ENCODE measurements at places on chromosomes 11 and 22.

- DNase-seq, result no peak
These were observed 197.7 kb downstream of the CASP12 start for GRCh38 chr11:104700609-104701008.

GRCh38 chr22:38733724-38734381 lies 21.9 kb downstream of the SUN2 start:
- DNase-seq, result no peak

DNA sequence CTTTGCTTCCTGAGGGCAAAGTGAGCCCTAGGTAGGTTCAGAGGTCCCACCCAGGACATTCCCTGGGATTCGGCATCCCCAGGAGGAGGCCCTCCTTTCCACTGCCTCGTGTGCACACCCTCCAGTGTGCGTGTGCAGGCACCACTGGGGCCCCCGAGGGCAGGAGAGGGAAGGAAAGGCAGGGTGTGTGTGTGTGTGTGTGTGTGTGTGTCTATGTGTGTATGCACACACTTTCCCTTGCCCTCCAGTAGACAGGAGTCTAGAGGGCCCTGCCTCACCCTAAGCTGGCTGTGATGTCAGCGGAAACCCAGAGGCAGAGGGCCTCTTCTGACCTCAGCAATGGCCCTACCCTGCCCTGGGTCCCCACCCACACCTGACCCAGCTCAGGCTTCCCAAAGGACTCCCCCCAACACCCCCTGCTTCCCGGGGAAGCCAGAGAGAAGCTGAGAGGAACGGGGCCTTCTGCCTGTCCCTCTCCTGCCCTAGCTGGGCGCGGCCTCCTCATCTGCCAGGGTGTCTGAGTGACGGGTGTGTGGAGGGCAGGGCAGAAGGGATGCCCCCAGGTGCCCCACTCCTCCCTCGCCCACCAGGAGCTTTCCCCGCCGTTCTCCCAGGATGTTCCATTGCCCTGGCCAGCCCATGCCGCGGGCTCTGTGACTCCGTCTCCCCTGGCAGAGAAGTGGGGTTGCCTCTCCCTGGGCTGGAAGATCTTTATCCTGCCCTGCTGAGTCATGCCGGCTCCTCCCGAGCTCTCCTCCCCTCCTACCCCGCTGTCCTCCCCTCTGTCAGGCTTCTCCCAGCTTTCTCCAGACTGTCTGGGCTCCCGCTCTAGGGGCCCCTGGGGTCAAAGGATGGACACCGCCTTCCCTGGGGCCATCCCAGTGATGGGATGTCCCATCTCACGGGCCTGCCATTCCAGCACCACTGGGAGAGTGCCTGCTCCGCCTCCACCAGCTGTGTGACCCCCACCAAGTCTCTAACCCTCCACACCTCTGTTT lies 6.0 kb upstream of the CLCF1 start:
- peak; percentile 86 for DNase-seq

DNA sequence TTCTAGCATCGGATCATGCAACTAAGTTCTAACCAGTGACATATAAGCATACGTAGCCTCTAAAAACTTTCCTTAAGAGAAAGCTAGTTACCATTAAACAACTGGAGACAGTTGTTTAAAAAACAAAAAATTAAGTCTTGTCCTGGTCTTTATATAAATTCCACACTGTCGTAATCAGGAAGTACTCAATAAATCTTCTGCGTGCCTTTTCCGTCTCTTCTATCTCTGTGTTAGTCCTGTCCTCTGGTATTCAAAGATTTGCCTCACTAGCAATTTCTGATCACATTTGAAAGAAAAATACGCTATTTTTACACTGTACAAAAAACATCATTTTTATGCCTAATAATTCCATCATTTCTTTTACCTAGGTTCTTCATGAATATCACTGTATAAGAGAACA lies 10.0 kb upstream of the SLC25A17 start:
- DNase-seq, result no peak

DNA sequence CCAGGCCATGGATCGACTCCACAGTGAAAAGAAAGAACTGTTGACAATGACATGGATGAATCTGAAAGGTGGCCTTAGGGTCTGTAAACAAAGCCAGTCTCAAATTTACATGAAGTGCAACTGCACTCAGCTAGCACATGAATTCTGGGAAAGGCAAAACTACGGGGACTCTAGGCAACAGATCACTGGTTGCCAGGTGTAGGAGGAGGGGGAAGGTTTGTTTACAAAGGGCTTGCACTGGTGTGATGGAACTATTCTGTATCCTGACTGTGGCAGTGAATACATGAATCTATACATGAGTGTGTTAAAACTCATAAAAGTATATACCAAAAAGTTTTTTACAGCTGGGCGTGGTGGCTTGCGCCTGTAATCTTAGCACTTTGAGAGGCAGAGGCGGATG lies 27.3 kb downstream of the ALX4 start:
- no peak for DNase-seq

- DNase-seq, result peak; percentile 21
These were observed 33.7 kb upstream of the SLC17A6 start for GRCh38 chr11:22304337-22304961.

DNA sequence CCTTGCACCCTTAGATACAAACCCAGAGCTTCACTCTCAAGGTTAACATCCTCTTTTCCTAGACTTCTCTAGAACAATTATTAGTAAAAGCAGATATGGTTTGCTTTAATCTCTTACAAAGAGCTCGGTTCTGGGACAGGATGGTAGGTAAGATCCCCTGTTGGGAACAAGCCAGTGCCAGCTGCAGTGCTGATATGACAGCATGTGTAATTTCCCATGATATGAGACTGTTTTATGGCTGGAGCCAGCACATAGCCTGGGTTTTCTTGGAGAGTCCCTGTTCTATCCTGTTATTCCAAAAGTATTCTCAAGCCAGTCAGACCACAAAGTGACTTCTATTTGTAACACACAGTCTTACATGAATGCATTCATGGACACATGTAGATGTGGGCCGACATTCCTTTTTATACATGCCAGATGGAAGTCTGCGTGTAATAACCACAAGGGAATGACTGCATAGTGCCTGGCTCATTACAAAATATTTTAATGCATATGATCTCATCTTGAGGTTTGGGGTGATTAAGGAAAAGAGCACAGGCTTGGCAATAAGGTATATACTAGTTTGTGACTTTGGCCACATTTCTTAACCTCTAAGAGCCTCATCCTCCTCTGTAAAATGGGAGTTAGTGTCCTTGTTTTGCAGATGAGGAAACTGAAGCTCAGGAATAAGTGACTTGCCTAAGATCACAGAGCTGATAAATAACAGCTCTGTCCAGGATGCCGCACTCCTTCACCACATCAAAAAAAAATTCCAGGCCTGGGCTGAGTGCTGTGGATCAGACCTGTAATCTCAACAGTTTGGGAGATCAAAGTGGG lies 21.8 kb downstream of the CLMP start:
- DNase-seq, result peak; percentile 99

DNA sequence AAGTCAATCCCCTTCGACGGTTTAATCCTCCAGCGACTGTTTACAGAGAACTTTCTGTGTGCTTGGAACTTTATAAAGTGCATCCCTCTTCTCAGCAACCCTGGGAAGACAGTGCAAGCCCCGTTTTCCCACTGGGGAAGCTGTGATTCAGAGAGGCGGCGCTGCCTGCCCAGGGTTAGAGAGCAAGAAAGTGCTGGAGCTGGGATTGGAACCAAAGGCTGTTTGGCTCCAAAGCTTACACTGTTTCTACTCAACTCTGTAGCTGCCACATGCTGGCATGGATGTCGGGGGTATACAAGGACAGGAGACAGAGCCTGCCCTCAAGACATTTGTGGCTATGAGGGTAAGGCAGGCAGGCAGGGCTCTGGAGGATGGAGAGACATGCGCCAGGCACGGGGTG lies 13.0 kb downstream of the FBLN1 start:
- DNase-seq, result no peak

DNA sequence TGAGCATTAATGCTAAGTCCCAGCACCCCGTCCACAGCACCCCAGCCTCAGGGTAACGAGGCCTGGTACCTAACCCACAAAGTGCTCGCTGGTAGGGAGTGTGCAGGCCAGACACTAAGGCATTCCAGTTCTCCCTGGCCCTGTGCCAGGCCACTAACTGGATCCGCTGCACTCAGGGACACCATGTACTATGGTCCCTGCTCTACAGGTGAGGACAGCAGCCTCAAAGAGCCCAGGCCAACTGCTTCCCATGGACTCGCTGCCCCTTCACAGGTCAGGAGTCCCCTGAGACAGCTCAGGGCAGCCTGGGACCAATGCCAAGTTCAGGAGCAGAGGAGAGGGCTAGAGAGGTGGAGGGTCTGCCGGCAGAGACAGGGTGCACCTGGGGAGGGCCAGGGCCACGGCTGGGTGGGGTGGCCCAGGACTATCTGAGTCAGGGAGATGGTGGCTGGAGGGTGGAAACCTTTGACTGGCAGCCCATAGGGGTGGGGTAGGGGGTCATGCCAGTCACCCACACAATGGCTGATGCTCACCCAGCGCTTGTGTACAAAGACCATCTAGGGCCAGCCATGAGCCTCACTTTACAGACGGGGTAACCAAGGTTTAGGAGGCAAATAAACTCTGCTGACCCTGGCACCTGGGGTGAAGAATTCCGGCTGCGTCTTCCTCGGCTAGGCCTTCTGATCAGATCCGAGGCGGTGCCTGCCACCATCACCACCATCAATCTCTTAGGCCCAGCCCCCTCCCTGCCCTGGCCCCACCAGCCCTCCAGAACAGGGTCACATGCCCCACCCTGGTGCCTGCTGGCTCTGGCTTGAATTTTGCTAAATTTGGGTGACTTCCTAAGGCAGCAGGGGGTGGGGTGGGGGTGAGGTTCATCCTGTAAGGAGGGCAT lies 5.6 kb downstream of the OSBPL5 start:
- DNase-seq, result peak; percentile 34

DNA sequence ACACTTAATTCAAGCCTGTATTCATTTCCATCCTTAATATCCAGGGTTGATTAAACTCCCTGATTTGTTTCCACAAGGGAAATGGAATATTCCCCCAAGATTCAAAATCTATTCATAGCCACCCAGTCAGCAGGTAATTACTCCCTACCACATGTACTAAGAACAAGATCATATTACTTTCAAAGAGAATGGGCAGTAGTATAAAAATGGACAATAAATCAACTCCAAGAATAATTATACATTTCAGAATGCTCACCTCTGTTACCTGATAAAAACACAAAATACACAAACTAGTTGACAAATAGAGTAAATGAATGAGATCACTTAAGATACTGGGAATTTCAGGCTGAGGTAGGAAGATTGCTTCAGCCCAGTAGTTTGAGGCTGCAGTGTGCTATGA lies 8.5 kb upstream of the FEZ1 start:
- DNase-seq, result no peak

DNA sequence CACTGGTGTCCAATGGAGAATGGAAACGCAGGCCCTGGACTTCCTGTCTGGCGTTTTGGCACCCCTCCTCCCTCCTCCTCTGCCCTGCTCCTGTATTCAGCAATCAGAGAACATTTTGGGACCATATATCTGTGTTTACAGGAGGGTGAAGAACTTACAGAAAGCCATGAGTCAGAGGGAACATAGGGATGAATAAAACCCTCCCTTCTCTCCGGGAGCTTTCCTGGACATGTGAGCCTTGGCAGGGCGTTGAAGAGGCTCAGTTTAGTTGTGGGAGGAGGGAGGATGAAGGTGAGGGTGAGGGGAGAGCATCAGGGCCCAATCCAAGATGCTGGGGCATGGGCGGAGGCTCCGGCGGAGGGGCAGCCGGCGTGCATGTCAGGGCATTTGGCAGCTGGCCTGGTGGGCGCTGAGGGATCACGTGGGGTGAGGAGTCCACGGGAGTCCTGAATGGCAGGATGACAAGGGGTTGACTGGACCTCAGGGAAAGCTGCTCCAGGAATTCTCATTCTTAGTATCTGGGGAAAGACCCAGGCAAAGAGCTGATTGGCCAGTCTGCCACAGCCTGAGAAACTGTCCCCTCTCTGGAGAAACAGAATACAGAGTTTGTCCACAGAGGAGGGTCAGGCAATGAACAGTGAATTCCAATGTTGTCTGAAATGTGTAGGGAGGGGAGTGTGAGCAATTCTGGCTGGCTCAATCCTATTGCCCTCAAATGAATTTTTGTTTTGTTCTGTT lies 28.9 kb downstream of the MICAL2 start:
- peak; percentile 81 for DNase-seq

All from EH (cell line).